Renal cortical epithelial cell (primary cell): ENCODE measurements at places on chromosomes 11 and 22. TPM values are rescaled to one million over a fixed set of nuclear protein-coding genes. Genes with fewer than 3 reads are reported as not detected.
A peak's percentile ranks its signal among the peaks of the same experiment; 100 is the strongest.

DNA sequence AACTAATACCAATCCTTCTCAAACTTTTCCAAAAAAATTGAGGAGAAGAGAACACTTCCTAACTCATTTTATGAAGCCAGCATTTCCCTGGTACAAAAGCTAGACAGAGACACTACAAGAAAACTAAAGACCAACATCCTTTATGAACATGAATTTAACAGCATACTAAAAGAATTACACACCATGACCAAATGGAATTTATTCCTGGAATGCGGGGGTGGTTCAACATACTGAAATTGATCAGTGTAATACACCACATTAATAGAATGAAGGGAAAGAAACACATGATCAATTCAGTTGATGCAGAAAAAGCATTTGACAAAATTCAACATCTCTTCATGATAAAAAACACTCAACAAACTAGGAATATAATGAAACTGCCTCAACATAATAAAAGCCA, 148.1 kb downstream of the WNT7B start:
- DNase-seq, result no peak

RAB36 gene
- 2.1 and 17.1 TPM in 2 replicates for total RNA-seq

NF2 gene
- total RNA-seq, result 213 and 372 TPM in 2 replicates

- DNase-seq, result no peak
These were observed 613 bp upstream of the MCHR1 start for GRCh38 chr22:40678493-40679248.

ZNF215 gene
- total RNA-seq, result 5.4 TPM in 2 replicates

OR8B2 gene
- total RNA-seq, result not detected in 2 replicates

DNA sequence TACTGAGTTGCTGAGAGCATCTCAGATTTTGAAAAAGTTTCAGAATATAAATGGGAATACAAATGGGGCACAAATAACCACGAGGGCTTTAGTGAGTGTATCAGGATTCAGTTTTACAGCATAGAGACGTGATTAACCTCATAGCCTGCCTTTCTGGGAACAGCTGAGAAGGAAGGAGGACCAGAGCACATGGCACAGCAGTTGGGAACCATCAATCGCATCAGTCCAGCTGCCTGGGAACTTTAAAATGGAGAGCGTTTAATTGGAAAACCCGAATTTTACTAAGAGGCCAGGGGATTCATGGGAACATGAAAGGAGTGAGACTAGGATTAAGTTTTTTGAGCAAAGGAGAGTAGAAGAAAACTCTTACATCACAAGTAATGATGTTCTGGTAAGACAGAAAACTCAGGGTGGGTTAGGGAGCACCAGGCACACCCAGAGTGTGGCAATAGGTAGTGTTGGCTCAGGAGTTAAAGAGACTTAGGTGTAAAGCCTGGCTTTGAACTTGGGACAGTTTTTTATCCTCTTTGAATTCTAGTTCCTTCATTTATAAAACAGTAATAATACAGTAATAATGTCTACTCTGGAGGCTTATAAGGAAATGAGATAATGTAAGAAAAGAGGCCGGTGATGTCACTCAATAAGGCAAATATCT, 40.2 kb downstream of the FZD4 start:
- DNase-seq, result no peak

GRCh38 chr11:108718466-108718865, 53.6 kb downstream of the DDX10 start:
- DNase-seq, result peak; percentile 39

GRCh38 chr11:45765836-45766235, 39.1 kb upstream of the SLC35C1 start:
- peak; percentile 2 for DNase-seq

GRCh38 chr11:102545701-102546100, 15.2 kb upstream of the MMP7 start:
- no peak for DNase-seq

- DNase-seq, result peak; percentile 97
These were observed 226.7 kb upstream of the PDGFD start for GRCh38 chr11:104390651-104391050.

GRCh38 chr11:119368121-119369034, 13.1 kb downstream of the USP2 start:
- DNase-seq, result peak; percentile 80

DNA sequence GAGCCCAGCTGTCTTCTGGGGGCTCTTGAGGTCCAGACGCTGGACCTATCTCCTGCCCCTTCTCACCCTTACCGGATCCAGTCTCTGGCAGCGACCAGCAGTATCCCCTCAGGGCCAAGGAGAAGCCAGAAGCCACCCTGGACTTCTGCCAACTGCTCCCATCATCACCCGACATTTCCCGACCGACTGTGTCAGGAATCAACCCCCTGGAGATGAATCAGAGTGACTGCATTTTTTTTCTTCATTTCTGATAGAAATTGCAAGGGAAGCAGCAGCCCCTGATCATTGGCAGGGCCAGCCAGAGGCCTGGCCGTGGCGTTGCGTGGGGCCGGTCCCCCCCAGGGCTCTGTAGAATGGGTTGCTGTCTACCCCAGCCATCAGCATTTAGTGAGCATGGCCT, 5.2 kb upstream of the LIF start:
- DNase-seq, result peak; percentile 78

DNA sequence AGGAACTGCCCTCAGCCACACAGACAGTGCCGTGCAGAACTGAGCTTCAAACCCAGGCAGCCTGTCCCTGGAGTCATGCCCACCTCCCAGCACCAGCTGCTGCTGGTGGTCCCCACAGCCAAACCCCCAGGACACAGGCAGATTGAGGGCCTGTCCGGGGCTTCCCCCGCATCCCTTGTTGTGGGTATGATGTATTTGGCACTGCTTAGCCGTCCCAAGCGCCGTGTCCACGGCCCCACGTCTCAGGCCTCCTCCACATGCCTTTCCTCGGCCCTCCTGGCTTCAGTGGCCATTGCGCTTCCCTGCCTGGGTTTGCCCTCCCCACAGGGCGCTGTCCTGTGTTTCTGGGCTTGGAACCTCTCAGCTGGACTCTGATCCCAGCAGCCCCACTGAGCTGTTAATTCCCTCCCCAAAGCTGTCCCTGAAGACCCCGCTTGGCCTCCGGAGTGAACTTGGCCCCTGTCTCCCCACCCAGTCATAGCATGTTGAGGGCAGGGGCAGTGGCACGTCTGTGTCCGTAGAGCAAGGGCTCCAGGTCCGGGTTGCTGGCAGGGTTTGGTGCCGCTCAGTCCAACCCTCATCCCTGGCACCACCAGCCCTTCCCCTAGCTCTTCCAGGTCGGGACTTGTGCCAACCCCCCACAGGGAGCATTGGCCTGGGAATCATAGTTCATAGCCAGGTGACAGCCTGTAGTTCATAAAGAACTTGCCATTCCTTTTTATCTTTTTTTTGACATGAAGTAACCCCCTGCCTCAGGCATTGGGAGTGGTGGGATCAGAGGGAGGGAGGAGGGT, 34.5 kb upstream of the TEF start:
- no peak for DNase-seq

BTG4 gene
- total RNA-seq, result not detected in 2 replicates

KDELR3 gene
- total RNA-seq, result 34.2 and 73.5 TPM in 2 replicates

GRCh38 chr11:44205836-44206235, 104.1 kb downstream of the ALX4 start:
- DNase-seq, result no peak

DGCR6L gene
- 28.1 and 39.8 TPM in 2 replicates for total RNA-seq
